Fibroblast of skin of abdomen (primary cell): ENCODE measurements at places on chromosomes 2 and 18.
A peak's percentile ranks its signal among the peaks of the same experiment; 100 is the strongest.

GRCh38 chr2:150472511-150472899 is 15.0 kb downstream of the RND3 start:
- DNase-seq: peak; percentile 76

DNA sequence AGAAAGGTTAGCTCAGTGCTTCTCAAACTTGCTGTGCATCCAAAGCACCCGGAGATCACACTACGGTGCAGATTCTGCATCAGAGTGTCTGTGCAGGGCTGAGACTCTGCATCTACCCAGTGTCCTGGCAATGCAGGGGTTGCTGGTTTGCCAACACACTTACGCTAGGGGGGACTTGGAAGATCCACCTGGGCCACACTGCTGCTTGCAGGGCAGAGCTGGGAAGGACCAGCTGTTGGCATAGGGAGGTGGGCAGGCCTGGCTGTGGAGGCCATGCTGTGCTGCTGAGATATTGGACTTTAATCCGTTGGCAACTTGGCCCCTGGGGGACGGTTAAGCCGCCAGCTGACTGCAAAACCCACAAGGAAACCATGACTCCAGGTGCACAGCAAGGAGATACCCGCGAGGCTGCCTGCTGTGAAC is 397.6 kb upstream of the HS6ST1 start:
- DNase-seq: no peak

- no peak for DNase-seq
Observed at GRCh38 chr18:9210966-9211365, 74.4 kb downstream of the ANKRD12 start.

DNA sequence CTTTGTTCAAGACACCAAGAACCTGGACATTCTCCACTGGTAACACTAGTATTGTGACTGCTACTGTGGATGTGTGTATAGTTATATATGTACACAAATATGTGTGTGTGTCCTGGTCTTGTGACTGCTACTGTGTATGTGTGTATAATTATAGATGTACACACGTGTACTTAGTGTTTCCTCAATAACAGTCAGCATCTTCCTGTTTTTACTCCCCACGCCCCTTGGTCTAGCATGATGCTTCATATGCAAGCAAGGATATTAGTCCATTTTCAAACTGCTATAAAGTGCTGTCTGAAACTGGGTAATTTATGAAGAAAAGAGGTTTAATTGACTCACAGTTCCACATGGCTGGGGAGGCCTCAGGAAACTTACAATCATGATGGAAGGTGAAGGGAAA is 802.7 kb downstream of the RNF144A start:
- no peak for DNase-seq

GRCh38 chr2:54461261-54461660 is 5.1 kb downstream of the SPTBN1 start:
- no peak for DNase-seq

- no peak for DNase-seq
Observed at GRCh38 chr2:121133551-121134319, 151.3 kb downstream of the TFCP2L1 start.

- DNase-seq: no peak
Observed at GRCh38 chr2:129722306-129723019, 257.0 kb upstream of the RAB6C start.

- DNase-seq: no peak
Observed at GRCh38 chr2:167271932-167272331, 383.7 kb downstream of the XIRP2 start.

GRCh38 chr2:11910971-11911370 is 164.5 kb downstream of the LPIN1 start:
- DNase-seq: no peak

DNA sequence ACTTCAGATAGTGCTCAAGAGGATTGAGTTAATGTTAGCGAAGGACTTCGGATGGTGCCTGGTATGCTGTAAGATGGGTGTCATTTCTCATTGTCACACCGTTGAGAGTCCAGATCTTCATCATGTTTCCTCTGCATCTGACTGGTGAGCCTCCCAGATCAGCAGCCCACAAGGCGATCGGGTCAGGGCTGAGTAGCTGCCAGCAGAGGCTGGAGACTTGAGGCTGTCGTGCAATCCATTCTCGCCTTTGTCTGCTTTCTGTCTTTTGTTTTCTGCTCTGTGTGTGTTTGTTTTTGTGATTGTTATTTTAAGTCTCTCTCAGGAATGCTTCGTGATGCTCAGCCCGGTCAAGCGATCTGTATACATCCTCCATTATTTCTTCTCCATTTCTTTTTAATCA is 95.8 kb downstream of the TGOLN2 start:
- DNase-seq: no peak

- DNase-seq: no peak
Observed at GRCh38 chr2:215567504-215567903, 131.6 kb upstream of the FN1 start.

DNA sequence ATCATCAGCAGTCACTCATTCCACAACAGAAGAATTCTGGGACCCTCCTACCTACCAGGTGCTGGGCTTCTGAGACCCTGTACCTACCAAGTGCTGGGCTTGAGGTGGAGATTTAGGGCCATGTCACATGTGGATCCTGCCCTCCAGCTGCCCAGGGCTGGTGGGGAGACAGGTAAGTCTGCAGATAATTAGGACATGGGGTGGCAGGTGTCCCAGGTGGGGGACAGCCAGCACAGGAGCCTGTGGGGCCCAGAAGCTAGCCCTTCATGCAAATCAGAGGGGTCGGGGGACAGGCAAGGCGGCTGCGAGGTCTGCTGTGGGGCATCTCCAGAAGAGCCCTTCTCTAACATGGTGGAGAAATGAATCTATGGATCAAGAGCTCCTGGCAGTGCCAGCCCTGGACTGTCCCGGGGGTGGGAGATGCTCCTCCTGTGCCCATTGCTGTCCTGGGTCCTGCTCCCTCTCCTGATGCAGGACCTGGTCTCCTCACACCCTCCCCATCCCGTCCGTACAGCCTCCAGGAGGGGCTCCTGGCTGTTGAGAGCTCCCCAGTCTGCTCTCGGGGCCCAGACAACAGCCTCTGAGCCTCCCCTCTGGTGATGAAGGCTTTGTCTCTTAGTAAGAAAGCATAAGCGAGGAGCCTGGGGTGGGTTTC is 106.3 kb upstream of the GLI2 start:
- no peak for DNase-seq

- no peak for DNase-seq
Observed at GRCh38 chr18:74230922-74231714, 60.6 kb downstream of the CYB5A start.

- no peak for DNase-seq
Observed at GRCh38 chr2:66580166-66581049, 145.5 kb downstream of the MEIS1 start.

DNA sequence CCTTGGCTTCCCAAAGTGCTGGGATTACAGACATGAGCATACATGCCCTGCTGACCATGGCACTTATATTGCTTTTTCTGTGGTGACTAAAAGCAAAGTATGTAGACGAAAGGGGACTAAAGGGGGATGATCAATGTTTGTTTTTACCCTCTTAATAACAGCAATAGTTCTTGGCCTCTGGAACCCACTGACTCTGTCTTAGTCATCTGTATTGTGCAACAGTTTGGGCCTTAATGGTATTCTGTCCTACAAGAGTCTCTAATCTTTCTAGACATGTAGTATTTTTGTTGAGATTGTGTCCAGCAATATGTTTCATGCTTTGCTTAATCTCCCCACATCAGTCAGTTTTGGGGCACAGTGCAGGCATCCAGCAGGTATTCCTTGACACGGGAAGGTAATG is 359.9 kb upstream of the FANCL start:
- DNase-seq: peak; percentile 35

GRCh38 chr2:83536556-83536955 is 922.5 kb downstream of the SUCLG1 start:
- DNase-seq: peak; percentile 72

DNA sequence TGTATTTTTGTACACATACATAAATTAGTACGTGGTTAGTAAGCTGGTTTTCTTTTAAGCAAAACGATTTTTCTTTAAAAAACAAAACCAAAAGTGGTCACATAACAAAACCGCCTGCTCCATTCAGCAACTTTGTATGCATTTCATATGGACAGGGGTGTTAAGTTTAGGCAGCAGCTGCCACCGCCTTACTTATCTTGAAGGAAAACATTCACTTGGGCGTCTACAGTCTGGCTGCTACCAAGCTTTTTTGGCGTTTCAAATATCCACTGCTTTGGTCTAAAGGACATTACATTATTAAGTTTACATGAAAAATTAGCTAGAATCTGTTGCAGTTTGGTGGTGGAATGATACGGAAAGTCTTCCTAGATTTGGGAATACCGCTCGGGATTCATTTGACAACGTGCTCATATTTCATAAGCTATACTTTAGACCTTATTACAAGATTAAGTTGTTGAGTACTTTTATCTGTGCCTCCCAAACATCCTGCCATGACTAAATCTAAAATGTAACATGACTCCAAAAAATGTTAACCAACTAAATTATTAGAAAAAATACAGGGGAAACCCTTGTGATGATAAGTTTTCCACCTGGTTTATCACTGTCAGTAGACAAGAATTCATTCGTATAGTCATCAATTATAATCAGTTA is 214.8 kb downstream of the NEDD4L start:
- no peak for DNase-seq

GRCh38 chr2:160955578-160955977 is 204.7 kb upstream of the TANK start:
- no peak for DNase-seq

DNA sequence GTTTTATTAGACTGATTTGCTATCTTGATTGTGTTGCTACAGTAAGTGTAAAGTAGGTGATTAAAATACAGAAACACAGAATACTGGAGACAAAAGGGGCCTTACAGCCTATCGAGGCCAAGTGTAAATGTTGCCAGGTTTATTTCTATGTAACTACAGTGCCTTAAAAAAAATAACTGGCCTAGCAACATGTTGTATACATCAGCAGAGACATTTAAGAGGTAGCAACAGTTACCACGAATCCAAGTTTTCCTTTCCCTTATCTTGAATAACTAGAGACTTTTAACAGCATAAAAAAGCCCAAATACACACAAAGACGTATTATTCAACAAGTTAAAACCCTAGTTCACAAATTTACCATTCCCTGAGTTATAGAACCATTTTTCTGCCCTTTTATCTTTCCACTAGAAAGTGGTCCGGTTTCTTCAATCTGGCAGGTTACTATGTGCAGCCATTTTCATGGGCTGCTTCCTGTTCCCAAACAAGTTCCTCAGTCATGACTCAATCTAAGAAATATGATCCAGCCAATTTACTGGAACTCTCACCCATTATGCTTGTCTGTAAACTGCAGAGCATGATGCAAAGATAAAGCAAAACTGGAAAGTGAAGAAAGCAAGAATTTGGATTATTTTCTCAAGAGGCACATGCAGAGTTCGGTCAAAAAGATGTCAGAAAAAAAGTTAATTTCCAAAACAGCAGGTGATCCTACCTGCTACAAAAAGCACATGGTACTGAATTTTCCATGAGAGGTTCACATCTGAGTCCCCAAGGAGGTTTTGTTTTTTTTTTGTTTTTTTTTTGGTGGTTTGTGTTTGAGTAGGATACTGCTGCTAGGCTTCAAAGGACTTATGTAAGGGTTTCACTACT is 22.2 kb downstream of the NFE2L2 start:
- DNase-seq: peak; percentile 97

GRCh38 chr2:152336854-152337510 is 2.0 kb downstream of the FMNL2 start:
- peak; percentile 75 for DNase-seq

DNA sequence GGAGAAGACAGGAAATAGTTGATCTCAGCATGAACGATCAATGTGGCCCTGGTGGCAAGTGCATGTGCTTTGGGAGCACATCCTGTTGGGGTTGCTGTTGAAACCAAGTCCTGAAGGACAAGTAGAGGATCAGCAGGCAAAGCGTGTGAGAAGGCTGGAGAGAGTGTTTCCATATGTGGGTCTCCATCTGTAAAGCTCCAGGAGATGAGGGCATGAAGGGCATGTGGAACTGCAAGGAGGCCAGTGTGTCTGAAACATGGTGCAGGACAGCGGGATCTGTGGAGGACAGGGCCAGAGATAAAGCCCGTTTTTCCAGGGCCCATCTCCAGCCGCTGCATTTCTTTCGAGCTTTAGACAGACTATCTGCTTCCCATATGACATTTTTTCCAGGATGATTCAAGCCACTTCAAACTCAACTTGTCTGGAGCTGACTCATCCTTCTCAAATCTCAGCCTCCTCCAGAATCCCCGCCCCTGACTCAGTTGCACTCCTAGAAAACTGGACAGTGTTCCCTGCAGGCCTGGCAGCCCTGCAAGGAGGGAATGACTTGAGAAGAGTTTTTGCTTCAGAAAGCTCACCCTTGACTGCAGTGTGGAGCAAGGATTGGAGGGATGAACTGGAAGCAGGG is 226.1 kb downstream of the VAPA start:
- DNase-seq: peak; percentile 84

DNA sequence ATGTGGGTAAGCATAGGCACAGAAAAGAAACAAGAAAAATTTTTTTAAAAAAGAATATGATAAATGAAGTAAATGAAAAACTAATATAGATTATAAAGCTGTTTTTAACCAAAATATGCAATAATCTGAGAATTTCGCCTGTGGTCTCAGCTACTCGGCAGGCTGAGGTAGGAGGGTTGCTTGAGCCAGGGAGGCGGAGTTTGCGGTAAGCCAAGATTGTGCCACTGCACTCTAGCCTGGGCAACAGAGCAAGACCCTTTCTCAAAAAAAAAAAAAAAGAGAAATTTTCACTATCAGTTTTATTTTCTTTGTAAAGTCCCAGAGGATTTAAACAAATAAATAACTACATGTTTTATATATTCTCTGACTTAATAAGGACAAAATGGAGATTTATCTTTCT is 47.3 kb downstream of the DHX57 start:
- DNase-seq: no peak

DNA sequence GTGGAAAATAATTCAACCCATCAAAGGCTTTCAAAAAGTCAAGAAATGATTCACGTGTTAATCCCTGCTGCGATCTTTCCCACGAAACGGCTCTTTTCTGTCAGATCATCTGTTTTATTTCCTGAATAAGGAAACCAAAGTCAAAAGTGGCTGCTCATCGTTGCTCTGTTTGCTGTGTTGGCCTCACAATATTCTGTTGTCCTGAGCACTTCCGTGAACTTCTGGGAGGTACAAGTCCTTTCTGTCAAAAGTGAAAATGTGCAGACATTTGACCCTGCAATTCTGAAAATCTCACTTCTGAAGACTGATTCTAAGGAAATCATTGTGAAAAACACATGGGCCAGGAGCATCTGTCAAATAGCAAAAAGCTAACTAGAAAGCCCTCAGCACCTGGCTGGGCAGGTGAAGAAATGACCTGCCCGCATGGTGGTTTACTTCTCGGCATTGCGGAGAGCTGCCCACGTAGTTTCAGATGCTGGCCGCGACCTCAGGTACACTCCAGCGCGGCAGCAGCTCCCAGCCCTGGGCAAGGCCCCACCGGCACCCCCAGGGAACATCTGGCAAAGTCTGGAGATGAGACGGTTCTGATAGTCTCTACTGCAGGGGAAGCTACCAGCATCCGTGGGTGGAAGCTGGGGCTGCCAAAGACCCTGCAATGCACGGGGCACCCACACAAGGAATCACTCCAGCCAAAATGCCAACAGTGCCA is 31.9 kb upstream of the GPC1 start:
- no peak for DNase-seq

- peak; percentile 2 for DNase-seq
Observed at GRCh38 chr2:156191527-156191926, 141.0 kb downstream of the NR4A2 start.

GRCh38 chr2:65101071-65101470 is 28.8 kb downstream of the RAB1A start:
- DNase-seq: no peak
